ENCODE measurements at places on chromosomes 2 and 18.

- DNase-seq, result no peak
These were observed 47.6 kb upstream of the FN1 start for GRCh38 chr2:215483431-215483830.

DNA sequence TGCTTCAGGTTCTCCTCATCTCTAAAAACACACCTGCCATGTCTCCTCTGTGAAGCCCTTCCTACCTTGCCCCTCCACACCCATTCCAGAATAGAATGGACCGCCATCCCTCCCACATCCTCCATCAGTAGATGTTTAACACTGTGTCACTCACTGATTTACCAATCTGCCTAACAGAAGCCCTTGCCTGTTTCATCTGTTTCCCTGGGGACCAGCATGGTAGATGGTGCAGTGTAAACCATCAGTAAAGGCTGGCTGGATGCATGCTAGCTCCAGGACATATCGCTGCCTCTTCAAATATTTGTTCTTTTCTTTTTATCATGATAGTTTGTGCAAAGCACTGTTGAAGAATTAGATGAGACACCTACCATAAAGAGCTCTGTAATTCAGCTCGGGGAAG lies 271.4 kb downstream of the PIEZO2 start:
- DNase-seq, result no peak

- DNase-seq, result no peak
These were observed 6.1 kb upstream of the SLC35F5 start for GRCh38 chr2:113762377-113763118.

DNA sequence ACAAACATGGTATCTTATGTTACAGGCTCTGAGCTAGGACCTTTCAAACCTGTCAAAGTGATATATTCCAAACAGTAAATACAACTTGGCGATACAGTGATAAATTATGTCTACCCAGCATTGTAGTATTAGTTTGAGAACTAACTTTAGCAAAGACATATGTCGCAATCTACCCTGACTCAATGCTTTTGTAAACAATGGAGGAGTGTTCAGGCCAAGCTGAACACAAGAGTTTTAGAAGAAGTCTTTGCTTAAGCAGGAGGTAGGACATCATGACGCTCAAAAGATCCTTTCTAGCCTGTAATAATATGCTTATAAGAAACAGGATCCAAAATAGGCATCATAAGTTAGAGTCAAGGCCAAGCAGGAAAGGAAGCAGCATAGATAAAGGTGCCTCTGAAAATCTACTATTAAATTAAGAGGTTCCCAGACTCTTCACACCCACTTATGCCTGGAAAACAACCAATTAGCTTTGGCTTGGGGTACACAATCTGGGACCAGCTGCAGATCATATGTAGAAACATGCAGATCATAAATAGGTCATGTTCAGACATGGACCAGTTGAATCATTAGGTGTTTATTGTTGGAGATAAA lies 132.5 kb downstream of the CSRNP3 start:
- no peak for DNase-seq

DNA sequence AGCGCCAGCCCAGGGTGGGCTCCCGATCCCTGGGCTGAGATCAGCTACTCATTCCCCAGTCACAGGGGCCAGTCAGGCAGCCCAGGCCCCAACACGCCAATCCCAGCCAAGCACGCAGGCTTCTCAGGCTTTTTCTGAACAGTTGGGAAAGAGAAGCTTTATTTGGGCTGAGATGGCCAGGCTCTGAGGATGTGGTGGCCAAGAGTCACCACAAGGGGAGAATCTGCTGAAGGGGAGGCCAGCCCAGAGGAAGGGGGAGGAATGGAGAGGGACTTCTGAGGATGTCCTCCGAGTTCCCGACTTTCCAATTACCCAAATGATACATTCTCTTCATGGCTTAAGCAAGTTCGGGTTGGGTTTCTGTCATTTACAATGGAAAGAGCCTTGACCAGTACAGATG lies 2.8 kb upstream of the DIPK1C start:
- DNase-seq, result no peak

GRCh38 chr2:195343942-195344530 lies 313.0 kb upstream of the SLC39A10 start:
- no peak for DNase-seq

DNA sequence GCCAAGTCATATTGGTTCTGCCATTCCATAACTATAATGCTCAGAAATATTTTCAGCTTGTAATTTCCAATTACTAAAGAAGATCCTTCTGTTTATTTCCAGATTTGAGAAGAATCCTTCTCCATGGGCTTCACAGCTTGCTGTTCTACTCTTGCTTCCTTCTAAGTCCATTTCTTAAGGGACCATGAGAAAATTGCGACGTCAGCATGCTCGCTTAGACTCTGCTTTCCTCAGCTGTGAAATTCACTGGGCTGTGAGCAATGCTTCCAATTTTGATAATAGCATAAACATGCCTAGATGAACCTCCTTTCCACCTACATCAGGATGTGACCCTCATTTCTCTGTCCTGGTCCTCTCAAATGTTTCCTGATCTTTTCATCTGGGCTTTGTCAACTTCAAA lies 145.3 kb upstream of the CDH20 start:
- DNase-seq, result no peak

DNA sequence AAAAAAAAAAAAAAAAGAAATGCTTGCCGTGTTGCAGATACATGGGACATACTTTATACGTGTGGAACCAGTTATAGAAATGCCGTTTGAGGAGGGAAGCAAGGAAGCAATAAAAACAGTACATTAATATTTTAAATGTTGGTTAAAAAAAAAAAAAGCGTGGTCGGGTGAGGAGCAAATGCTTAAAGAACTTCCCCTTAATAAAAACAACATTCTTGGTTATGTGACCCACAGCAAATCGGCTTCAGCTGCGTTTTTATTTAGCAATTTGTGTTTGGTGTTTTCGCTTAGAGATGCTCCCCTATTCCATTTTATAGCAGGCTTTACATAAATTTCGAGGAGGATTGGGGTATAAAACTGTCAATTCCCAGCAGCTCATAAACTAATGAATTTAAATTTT lies 223.6 kb downstream of the LRRTM1 start:
- no peak for DNase-seq

DNA sequence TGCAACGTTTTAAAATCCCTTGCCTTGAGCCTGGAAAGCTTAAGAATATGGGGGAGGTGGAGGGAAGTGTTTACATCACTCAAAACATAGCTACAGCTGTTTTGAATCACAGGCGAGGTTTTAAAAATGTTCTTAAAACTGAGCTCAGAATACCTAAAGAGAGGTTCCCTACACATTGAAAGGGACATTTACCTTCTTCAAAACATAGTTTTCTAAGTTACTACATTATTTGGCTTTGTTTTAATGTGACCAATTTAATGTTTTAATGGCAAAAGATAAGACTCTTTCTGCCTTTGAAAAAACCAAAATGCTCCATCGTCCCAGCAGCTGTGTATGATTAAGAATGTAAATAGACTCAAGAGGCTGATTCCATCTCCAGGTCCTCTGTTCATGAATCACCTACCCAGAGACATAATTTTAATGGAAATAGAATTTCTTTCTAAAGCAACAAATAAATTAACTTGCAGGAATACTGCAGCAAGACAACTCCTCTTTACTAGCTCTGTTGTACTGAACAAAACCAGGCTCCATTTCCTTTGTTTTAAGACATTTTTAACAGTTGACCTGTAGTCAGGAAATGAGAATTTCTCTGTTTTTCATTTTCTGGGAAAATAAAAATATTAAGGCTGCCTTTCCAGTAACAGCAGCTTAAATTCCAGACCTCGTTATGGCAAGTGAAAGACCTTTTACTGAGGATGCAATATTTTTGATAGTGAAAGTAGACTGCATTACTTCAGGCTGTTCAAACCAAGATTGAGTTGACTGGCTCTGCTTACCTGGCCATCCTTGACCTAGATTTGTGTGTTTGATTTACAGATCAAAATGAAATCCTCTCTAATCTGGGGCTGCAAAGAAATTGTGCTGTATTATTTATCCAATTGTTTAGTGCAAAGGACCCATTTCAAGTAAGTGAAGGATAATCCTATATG lies 33.7 kb upstream of the WDR75 start:
- no peak for DNase-seq

DNA sequence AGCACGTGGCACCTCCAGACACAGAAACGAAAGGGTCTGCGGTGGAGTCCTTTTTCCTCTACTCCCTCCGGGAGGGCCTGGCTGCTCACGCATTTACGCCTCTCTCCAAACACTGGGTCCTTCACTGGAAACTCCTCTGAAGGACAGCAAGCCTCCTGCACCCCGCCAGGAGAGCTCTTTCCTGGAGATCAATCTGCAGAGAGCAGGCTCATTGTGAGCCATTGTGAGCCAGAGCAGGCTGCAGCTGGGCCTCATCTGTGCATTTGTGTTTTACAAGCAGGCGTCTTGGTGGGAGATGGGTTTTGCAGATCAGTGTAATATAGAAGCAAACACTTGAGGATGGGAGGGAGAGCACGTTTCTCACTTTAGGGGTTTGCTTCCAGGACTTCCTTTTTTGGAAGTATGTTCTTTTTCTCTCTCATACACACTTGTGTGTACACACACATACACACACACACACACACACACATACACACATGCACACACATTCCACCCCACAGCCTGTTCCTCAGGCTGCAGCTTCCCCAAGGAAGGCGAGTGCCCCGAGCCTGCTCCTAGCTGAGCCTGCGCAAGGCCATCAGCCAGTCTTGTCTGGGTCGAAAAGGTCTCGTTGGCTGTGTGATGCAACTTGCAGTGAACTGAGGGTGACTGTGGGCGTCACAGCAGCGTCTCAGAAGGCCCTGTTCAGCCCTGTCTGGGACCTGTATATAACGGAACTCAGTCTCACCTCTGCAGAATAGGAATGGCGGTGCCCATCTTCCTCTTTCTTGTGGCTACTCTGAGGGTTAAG lies 163.5 kb downstream of the GLI2 start:
- no peak for DNase-seq

DNA sequence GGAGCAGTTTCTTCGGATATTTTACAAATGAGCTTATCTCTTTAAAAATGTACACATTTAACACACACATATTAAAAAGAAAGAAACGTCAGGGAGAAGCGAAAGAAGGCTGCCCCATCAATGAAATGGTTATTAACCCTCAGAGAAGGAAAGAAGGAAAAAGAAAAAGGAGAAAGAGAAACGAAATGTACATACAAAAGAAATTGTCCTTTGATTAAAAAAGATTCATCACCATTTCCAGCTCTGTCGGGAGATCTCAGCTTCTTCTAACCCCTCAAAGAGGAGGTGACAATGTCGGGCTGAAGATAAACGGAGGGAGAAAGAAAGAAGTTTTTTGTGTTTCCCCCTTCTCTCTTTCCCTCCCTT lies 1.5 kb downstream of the IKZF2 start:
- no peak for DNase-seq

DNA sequence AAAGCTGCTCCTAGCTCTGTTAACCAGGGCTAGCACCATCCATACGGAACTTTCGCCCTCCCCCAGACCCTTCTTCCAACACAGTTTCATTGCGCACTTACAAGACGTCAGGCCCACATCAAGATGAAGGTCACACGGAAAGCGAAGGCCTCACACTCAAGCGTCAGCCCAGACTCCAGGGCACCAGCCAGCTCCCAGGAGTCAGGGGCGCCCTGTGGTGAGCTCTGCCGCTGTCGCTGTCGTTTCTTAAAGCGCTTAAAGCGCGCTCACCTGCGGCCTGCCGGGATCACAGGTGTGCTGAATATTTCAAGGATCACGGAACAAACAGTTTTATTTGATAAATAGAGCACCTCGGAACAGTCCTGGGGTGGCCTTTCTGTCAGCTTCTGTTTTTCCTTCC lies 163.1 kb downstream of the CDH20 start:
- DNase-seq, result no peak

- no peak for DNase-seq
These were observed 123.6 kb downstream of the DNAH7 start for GRCh38 chr2:195945056-195945455.

GRCh38 chr2:159635006-159635789 lies 18.9 kb upstream of the BAZ2B start:
- no peak for DNase-seq

- no peak for DNase-seq
These were observed 531.9 kb downstream of the IRS1 start for GRCh38 chr2:226267516-226268289.

- no peak for DNase-seq
These were observed 128.5 kb upstream of the SH3BP4 start for GRCh38 chr2:234823196-234823876.

GRCh38 chr2:222398446-222398885 lies 25.9 kb upstream of the SGPP2 start:
- no peak for DNase-seq

GRCh38 chr18:9519399-9519798 lies 44.1 kb downstream of the RALBP1 start:
- no peak for DNase-seq

GRCh38 chr18:32200766-32201165 lies 10.9 kb downstream of the MEP1B start:
- DNase-seq, result no peak

- DNase-seq, result no peak
These were observed 243.6 kb upstream of the CXCR4 start for GRCh38 chr2:136361521-136361920.

DNA sequence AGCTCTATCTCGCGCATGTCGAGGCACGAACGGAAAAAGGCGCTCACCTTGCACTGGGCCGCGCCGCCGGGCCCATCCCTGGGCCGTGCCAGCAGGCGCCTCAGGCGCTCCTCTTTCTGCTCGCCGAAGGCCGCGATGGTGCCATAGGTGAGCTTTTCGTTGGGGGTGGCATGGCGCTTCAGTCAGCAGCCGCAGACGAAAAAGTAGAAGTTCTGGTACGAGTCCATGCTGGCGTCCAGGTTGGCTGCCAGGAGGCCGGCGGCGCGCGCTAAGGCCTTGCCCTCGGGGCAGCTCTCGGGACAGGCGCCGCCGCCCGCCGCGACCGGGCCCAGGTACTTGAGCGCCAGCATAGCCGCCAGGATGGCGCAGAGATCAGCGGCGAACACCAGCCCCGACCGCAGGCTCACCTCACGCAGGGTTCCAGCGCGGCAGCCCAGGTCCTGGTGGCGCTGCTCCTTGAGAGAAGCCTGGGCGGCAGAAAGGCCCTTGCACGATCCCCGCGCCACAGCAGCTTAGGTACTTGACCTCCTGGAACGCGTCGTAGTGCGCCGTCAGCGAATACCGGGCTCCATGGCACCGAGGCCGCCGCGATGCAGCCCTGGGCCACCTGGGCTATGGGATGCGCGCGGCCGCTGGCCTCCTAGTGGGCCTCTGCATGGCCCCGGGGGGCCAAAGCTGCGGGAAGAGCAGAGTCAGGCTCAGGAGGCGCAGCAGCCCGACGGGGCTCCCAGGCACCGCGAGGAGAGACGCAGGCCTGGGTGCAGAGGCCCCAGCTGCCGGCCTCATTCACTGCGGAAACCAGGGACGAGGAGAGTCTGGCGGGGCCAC lies 12.8 kb downstream of the ALPG start:
- no peak for DNase-seq

- DNase-seq, result no peak
These were observed 97.1 kb downstream of the NYAP2 start for GRCh38 chr2:225496568-225496967.
